ENCODE measurements at places on chromosomes 7 and 10.
A peak's percentile ranks its signal among the peaks of the same experiment; 100 is the strongest.

DNA sequence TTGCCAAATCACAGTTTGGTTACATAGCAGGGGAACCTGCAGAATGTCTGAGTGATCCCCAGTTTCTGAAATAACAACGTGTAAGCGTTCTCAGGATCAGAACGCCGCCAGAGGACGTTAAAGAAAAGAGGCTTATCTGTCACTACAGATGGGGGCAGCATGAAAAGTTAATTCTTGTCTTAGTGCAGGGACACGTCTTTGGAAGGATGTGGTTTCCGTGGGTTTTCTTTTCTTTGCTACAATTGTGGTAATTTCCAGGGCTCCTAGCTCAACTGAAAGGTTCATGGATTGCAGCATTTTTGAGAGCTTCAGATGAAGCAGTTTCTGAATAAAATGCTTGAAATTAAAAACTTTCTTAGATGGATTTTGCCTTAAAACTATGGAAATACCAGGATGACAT, 106.6 kb downstream of the PRKCQ start:
- no peak for DNase-seq

- DNase-seq = no peak
Observed at GRCh38 chr10:102289356-102289755, 44.0 kb downstream of the GBF1 start.

DNA sequence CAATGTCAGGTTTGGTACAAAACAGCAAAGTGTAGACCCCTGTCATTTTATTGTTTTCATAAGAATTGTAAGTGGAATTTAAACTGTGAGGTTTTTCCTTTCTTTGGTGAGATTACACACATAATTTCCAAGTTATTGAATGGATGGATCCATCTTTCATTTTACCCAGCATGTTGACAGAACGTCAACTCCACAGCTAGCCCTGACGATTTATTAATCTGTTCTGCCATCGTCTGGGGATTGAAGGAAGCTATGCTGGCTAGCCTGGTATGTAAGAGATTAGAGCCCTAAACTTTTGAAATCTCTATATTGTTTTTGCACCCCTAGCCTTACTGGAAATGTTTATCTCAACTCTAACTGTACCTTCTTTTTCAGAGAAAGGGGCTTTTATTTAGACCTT, 8.6 kb downstream of the WNT16 start:
- peak; percentile 21 for DNase-seq

- DNase-seq = no peak
Observed at GRCh38 chr7:101960985-101961708, 143.7 kb downstream of the CUX1 start.

GRCh38 chr10:2342206-2342605, 604.9 kb upstream of the ADARB2 start:
- DNase-seq = no peak

- DNase-seq = no peak
Observed at GRCh38 chr7:41592236-41592635, 110.7 kb downstream of the INHBA start.

DNA sequence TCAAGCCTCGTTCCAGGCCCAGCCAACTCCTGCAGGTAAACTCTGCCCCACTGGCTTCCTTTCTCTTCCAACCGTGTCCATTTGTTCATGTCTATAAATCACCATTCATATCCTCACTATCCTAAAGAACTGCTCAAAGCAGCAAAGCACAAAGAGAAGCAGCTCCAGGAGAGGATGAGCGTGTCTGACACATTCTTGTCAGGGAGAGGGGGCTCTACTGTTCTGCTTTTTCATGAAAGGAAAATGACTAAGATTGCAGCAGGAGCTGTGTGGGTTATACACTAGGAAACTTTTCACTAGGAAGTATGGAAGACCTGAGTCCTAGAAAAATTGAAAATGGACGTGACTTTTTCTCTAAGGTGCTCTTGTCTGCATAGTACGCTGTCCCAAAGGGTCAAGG, 16.7 kb downstream of the AGFG2 start:
- no peak for DNase-seq

DNA sequence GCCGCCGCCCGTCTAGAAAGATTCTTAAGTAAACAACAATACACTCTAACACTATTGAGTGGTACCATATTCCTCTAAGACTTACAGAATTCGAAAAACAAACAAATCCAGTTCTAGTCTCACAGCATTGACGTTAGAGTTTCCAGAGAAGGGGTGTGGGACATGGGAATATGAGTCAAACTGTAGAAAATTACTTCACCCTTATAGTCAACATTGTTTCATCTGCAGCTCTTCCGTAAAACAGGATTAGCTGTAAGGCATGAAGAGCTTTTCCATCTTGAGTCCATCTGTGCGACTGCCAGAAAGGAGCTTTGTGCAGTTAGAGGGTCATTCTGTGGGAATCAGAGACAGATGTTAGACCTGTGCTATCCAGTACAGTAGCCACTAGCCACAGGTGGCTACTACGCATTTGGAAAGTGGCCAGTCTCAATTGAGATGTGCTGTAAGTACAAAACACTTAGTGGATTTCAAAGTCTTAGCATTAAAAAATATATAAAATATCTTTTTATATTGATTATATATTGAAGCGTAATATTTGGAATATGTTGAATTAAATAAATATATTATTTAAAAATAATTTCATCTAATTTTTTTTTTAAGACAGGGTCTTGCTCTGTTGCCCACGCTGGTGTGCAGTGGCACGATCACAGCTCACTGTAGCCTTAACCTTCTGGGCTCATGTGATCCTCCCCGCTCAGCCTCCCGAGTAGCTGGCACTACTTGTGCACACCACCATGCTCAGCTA, 79.8 kb upstream of the MPP7 start:
- no peak for DNase-seq
